Cardiac muscle cell (in vitro differentiated cells and primary cell): ENCODE measurements at places on chromosomes 3 and 15.
A peak's percentile ranks its signal among the peaks of the same experiment; 100 is the strongest.

DNA sequence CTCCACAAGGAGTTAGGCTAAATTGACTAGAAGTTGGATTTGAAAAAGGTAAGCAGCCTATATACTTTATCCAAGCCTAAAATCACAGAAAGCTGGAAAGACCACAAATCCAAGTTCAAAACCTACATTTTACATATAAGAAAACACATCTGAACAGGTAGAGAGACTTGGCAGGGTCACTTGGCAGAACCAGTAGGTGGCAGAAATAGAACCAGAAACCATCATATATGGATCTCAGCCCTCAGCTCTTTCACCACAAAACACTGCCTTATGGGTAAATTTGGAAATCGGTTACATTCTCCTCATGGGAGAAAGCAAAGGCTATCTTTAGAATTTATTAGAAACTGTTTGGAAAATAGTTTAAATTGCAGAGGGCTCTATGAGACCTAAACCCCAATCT lies 44.2 kb downstream of the MKRN2 start:
- DNase-seq: peak; percentile 19

GRCh38 chr15:33136353-33136752 lies 58.2 kb downstream of the FMN1 start:
- DNase-seq: no peak

DNA sequence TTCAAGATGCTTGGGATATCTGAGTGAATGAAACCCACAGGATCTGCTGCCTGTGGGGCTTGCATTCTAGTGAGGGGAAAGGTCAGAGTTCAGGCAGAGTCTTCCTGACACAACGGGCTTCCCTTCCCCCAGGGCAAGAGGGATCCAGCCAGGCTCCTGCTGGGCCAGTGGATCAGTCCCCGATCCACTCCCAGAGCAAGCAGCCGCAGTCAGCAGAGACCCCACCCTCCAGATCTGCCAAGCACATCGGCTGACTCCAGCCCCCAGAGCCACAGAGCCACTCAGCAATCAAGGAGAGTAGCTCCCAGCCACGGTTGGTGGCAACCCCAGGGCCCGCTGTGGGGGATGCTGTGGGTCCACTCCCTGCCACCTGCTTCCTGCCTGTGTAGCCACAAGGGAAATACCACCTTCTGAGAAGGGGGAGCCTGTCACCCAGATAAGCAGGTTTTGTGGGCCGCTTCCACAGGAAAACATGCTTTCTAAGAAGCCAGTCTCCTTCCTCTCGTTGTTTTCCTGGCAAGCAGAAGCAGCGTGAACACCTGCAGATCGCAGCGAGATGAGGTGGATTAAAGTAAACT lies 44.9 kb downstream of the CPN2 start:
- DNase-seq: no peak

- DNase-seq: peak; percentile 81
Measured at GRCh38 chr3:159824333-159824732, 164.3 kb upstream of the IL12A start.

DNA sequence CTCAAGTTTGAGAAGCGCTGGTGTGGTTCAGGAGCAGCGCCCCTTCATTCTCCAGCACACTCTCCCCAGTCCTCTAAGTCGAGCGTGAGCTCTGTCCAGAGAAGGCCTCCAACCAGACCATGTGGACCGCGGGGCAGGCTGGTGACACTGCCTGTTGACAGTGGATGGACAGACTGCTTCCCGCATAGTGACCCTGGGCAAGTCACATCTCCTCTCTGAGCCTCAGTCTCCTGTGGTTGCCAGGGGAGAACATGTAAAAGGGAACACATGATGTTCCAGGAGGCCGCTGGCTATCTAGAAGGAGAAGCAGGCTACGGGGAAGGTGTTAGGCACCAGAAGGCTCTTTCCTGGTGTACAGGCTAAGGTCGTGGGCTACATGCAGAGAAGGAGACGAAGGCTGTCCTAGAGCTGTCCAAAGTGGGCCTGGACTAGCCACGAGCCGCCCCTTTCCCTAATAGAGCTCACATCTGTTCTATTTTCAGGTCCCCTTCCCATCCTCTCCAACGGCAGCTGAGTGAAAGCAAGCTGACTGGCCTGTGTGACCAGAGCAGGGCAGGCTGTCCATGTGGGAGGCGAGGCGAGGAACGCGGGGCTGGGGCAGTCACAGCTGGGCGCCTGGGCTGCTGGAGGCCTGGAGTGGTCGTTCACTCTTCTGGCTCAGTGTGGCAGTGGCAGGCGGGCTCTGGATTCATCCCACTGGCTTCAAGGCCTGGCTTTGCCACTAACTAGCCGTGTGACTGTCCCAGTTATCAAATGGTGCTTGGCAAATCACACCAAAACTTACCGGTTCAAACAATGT lies 11.1 kb downstream of the ISG20 start:
- no peak for DNase-seq

DNA sequence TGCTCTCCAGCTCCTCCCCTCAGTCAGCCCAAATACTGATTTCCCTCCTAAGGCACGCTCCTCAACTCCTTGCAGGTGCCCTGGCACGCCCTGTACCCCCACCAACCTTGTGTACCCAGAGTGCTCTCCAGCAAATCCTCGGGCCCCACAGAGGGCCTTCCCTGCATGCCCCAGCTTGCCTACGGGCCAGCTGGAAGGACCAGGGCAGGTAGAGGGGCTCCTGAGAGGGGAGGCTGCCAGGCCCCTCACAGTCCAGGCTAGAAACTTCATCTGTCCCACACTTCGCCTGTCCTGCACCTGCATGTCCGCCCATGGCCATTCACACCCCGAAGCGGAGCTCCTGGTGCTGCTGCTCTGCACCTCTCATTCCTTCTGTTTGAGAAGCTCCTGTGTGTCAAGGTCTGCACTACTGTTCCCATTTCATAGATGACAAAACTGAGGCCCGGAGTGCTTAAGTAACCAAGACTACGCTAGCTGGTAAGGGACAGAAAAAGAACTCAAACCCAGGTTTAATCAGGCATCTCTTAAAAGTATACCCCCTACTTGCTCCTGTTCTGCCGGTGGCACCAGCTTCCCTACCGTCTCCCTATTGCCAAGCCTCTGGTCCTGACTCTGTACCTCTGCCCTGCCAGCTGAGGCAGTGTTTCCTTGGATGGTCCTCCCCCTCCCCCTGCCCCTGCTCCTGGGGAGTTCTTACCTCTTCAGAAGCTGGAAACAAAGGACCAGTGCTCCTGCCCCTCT lies 35.6 kb downstream of the ZXDC start:
- DNase-seq: no peak

- no peak for DNase-seq
Measured at GRCh38 chr3:71989165-71989564, 204.2 kb upstream of the PROK2 start.

- no peak for DNase-seq
Measured at GRCh38 chr15:27797765-27798164, 301.4 kb downstream of the OCA2 start.

GRCh38 chr3:58065700-58066167 lies 57.5 kb downstream of the FLNB start:
- DNase-seq: peak; percentile 22

DNA sequence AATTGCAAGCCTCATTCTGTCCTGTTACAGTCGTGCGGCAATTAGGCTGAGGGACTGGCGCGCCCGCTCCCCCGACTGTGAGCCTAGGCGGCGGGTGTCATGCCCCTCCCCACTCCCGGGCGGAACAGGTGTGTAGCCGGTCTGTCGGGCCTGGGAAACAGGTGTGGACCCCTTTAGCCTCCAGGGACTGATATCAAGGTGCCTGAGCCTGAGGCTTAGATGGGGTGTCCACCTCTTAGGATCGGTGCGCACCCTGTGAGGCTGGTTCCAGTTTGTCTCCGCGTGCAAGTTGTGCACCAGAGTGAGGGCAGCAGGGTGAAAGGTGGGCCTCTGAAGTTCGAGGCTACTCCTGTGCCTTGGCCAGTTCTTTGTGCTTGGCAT lies 686 bp downstream of the VPS8 start:
- no peak for DNase-seq

- no peak for DNase-seq
Measured at GRCh38 chr15:101004500-101004899, 85.3 kb downstream of the LRRK1 start.

- DNase-seq: no peak
Measured at GRCh38 chr3:24523215-24523614, 28.6 kb upstream of the THRB start.

GRCh38 chr15:76313731-76314130 lies 2.5 kb upstream of the ETFA start:
- no peak for DNase-seq

- no peak for DNase-seq
Measured at GRCh38 chr3:101255441-101255840, 64.9 kb downstream of the IMPG2 start.

DNA sequence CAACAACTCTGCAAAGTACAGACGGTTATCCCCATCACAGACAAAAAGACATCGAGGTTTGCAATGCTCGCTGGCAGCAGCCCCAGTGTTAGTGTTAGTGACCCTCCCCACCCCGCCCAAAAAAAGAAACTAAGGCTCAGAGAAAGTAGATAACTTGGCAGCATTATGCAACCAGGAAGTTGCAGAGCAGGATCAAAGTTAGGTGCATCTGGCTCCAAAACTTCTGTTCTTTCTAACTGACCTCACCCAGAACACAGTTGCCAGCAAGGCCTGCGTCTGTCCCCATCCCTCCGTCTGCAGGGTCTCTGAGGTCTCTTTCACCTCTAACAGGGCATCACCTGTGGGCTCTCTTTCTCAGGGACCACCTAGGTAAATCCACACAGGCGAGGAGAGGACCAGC lies 51.5 kb downstream of the BDH1 start:
- DNase-seq: no peak

GRCh38 chr3:197511853-197512635 lies 43.7 kb downstream of the BDH1 start:
- no peak for DNase-seq

GRCh38 chr3:114417265-114417664 lies 123.4 kb downstream of the TIGIT start:
- DNase-seq: no peak

DNA sequence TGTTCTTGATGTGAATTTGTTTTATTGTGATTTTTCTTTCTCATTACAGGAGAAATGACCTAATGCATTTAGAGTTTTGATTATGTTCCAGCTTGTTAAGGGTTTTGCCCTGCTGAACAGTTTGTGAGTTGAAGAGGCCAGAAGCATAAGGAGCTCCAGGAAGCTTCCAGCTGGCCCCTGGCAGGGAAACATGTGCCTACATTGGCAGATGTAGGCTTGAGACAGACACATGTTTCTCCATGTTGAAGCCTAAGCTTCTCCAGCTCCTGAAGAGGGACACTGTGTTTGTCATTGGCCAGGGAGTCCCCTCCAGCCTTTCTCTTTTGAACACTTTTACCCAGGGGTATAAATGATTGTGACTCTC lies 88.4 kb downstream of the ASB7 start:
- no peak for DNase-seq

GRCh38 chr3:48997714-48998637 lies 7.9 kb downstream of the P4HTM start:
- no peak for DNase-seq

- no peak for DNase-seq
Measured at GRCh38 chr15:71060983-71061382, 54.3 kb upstream of the THSD4 start.

DNA sequence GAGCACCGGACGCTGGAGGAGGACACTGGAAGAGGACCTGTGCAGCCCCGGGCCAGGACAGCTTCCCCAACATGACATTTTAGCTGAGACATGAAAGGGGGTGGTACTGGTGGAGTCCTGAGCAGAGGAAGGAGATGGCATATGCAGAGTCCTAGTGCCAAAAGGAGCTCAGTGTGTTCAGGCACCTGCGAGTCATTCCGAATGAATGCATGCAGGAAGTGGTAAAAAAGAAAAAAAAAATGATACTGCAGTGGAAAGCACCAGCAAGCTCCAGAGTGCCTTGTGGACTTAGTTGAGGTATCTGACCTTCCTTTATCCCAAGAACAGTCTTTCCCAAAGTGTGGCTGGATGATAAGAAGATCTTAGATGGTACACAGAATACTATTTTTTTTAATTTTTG lies 6.6 kb upstream of the ZNF148 start:
- no peak for DNase-seq

- no peak for DNase-seq
Measured at GRCh38 chr3:177150218-177150916, 46.9 kb downstream of the TBL1XR1 start.

GRCh38 chr15:31108836-31109235 lies 7.3 kb upstream of the TRPM1 start:
- DNase-seq: no peak

GRCh38 chr3:45311327-45311726 lies 77.0 kb upstream of the LARS2 start:
- DNase-seq: no peak

DNA sequence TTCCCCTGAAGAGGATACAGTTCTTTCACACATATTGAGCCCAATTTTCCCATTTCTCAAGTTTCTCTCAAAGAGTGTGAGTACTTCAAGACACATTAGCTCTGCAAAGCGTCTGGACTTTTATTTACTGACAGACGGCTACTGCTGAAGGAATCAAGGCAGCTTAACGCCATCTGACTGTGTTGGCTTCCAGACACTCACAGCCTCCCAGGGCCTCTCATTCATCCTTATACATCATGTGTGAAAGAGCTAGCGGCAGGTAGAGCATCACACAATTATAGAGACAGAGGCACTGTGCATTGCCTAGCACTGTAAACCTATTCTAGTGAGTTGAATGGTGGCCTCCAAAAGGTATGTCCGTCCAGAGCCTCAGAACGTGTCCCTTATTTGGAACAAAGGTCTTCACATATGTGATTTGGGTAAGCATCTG lies 284.1 kb upstream of the STT3B start:
- no peak for DNase-seq

DNA sequence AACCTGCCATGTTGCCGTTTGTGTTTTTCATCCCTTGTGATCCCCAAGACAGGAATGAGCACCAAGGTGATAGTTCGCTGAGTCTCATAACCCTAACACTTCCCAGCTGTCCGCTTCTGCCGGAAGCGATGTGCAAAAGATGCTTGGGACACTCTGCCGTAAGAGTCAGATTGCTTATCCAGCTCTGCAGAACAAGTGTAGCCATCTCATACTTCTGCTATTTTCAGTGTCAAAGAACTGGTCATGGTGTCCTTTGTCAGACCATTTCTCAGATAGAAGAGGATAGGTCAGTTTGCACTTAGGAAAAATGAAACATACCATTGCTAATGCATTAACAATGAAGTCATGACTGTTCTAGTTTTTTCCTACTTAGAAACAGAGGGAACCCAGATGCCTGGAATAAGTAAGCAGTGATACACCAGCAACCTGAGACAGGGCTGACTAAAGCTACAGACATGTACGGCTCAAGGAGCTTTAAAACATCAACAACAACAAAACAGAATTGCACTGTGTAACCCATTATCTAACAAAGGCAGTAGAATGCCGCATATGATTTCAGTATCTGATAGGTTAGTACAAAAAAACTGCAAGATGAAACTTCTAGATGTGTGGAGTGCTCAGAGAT lies 134.0 kb upstream of the IL12A start:
- DNase-seq: peak; percentile 39

DNA sequence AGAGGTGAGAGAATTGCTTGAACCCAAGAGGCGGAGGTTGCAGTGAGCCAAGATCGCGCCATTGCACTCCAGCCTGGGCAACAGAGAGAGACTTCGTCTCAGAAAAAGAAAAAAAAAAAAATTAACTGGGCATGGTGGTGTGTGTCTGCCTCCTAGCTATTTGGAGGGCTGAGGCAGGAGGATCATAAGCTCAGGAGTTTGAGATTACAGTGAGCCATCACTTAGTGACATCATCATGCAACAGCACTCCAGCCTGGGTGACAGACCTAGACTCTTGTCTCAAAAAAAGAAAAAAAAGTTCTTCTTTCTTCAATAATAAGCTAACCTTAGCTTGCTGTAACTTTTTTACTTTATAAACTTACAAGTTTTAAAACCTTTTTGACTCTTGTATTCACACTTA lies 99.8 kb downstream of the SLMAP start:
- DNase-seq: no peak
